ENCODE measurements at places on chromosomes 4 and X.

- no peak for DNase-seq
These were observed 654 bp upstream of the DDIT4L start for GRCh38 chr4:100190643-100191600.

DNA sequence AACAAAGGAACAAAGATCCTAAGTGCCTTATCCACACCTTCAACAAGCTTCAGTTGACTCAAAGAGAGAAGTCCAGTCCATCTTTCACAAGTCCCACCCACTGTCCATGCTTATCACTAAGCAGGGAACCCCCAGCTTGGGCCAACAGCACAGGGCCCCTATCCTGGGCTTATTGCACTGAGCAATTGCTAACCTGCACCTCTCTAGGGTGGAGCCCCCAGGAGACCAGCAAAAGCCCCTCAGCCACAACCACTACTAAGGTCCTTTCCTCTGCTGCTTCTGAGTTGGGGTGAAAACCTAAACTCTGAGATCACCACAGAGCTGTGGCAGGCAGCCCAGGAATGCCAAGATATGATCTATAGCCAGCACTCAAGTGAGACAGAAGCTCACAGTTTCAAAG lies 96.7 kb upstream of the PBDC1 start:
- DNase-seq, result no peak

- DNase-seq, result no peak
These were observed 44.3 kb upstream of the FAM9A start for GRCh38 chrX:8845469-8845868.

- no peak for DNase-seq
These were observed 194.6 kb upstream of the STK26 start for GRCh38 chrX:131828482-131828881.

- DNase-seq, result no peak
These were observed 297.4 kb downstream of the HNRNPD start for GRCh38 chr4:82076359-82076758.
